ENCODE measurements at places on chromosomes 4 and X.

DNA sequence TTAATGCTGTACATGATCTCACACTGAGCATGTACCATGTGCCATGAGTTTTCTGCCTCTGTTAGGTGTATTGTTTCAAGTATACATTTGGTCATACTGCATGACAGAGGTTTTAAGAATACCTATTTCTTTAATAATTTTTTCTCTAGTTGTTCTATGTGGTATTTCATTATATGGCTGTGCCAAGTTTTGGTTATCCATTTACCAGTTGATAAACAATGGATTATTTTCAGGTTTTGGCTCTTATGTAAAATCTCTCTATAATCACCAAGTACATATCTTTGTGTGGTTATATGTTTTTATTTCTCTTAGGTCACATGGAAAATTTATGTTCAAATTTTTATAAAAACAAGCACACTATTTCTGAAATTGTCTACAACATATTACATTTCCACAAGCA is 221.9 kb downstream of the GPM6A start:
- no peak for DNase-seq

GRCh38 chrX:44795945-44796450 is 47.8 kb upstream of the DUSP21 start:
- DNase-seq: no peak

- no peak for DNase-seq
Measured at GRCh38 chr4:107736037-107736436, 16.0 kb upstream of the PAPSS1 start.

- DNase-seq: no peak
Measured at GRCh38 chr4:60562334-60562733, 637.8 kb upstream of the ADGRL3 start.

- no peak for DNase-seq
Measured at GRCh38 chrX:124098089-124098488, 136.6 kb downstream of the STAG2 start.

Data from C1 segment of cervical spinal cord (tissue), 14 donors.